Fibroblast of villous mesenchyme (primary cell): ENCODE measurements at places on chromosomes 7 and 10. TPM values are rescaled to one million over a fixed set of nuclear protein-coding genes. Genes with fewer than 3 reads are reported as not detected.

- DNase-seq = no peak
These were observed 165.8 kb upstream of the DGKB start for GRCh38 chr7:15068324-15068723.

DNA sequence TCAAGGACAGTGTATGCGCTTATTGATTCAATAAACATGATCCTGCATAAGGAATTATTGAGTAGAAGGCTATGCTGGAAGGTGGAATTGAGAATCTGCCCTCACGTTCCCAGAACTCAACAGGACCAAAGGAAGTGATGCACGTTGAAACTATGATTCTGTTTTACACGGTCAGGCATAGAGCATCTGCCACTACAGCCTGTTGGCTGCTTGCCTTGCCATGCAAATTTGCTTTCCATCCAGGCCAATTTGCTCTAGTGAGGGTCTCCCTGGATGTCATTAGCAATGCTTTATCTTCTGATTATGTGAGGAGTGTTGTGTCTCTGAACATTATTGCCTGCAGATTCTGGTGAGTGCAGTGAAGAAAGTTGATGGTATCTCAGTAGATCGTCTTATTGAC, 132.9 kb downstream of the ADRA2A start:
- DNase-seq = no peak

GRCh38 chr10:16915300-16915699, 98.1 kb upstream of the RSU1 start:
- DNase-seq = no peak

DNA sequence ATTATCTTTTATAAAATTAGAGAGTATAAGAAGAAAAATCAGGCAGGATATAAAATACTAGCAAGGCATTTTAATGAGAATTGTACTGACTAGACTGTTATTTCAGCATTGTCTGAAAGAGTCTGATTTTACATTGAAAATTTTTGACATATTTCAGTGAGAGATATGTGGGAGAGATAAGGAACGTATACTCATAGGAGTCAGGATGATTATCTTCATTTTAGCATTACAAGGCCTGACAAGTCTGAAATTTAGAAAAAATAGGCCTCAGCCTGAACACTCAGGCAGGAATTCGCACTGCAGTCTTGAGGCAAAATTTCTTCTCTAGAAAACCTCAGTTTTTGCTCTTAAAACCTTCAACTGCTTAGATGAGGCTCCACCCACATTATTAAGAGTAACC, 386.0 kb downstream of the HGF start:
- DNase-seq = no peak

DNA sequence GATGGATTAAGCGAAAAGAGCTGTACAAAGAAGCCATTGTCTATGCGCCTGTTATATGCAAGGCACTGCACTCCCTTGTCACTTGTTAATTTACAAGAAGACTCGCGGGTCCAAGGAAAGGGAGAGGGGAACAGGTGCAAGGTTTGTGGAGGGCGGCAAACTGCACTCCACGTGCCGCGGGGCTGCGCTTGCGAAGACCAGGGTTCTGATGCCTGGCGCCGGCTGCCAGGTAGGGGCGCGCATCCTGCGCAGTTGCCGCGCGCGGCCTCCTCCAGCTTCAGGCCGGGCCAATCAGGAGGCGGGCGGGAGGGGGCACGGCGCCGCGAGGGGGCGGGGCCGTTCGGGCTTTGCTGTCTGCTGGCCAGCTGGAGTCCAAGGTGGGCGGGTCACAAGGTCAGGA, 140.6 kb upstream of the PALS2 start:
- DNase-seq = no peak

- no peak for DNase-seq
These were observed 99.8 kb downstream of the RGS10 start for GRCh38 chr10:119442758-119443060.

DNA sequence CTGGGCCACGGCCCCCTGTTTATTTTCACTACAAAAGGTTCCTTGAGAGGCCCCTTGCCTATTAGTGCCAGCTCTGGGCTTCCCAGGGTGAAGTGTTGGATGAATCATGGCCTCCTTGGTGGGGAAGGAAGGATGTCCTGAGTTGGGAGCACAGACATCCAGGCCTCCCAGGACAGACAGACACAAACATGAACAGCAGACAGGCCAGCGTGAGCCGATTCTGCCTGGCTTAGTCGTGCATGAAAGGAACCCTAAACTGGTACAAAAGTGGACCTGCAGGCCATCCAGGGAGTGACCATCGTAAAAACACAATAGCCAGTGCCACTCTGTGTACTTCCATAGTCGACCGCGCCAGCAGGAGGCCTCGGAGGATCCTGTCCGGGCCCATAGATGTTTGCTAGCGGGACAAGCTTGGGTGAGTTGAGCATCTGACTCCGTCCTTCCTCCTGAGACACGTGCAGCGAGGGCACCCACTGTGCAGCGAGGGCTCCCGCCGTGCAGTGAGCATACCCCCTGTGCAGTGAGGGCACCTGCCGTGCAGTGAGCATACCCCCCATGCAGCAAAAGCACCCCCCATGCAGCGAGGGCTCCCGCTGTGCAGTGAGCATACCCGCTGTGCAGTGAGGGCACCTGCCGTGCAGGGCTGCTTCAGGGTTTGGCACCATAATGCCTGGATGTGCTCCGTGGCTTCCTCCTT, 51.3 kb upstream of the PRKAR1B start:
- no peak for DNase-seq

DNA sequence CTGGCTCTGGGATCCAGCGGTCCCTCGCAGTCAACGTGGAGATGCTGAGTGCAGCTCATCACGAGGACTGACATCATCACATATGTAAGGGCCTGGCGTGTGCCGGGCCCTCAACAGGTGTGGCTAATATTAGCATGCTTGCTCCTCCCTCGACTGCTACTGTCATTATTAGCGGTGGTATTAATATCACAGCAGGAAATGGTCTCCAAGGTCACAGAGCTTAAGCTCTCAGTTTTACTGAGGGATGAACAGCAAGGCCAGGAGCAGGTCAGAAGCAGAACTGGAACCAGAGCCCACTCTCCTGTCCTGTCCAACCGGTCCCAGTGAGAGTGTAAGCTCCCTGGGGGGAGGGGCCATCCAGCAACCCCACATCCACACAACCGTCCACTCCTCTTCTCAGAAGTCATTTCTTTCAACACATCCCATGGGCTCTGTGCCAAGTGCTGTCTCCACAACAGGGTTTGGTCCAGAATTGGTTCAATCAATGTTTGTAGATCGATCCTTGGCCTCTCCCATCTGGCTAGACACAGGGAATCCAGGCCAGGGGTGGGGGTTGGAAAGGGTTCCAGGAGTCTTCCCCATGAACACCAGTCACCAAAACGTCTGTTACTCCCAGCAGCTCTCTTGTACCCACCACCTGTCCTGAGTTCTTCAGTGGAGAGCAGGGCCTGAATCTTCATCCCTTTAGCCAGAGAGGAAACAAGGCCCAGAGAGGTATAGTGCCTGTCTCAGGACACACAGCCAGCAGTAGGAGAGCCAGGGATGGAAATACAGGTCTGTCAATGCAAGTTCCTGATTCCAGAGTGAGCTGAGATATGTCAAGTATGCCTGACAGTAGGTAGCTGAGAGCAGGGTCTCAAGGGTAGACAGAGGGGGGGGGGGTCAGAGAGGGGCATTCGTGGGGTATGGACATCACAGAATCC, 45.3 kb upstream of the ZMIZ1 start:
- DNase-seq = no peak

DNA sequence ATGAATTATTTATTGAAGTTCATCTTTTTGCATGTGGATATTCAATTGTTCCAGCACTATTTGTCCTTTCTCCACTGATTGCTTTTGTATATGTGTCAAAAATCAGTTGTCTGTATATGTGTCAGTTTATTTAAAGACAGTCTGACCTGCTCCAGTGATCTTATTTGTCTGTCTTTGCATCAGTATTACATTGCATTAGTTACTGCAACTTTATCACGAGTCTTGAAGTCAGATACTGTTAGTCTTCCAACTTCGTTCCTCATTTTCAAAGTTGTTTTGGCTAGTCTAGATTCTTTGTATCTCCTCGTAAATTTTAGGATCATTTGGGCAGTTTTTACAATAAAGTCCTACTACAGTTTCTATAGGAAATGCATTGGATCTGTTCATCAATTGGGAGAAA, 166.4 kb downstream of the CELF2 start:
- no peak for DNase-seq

DNA sequence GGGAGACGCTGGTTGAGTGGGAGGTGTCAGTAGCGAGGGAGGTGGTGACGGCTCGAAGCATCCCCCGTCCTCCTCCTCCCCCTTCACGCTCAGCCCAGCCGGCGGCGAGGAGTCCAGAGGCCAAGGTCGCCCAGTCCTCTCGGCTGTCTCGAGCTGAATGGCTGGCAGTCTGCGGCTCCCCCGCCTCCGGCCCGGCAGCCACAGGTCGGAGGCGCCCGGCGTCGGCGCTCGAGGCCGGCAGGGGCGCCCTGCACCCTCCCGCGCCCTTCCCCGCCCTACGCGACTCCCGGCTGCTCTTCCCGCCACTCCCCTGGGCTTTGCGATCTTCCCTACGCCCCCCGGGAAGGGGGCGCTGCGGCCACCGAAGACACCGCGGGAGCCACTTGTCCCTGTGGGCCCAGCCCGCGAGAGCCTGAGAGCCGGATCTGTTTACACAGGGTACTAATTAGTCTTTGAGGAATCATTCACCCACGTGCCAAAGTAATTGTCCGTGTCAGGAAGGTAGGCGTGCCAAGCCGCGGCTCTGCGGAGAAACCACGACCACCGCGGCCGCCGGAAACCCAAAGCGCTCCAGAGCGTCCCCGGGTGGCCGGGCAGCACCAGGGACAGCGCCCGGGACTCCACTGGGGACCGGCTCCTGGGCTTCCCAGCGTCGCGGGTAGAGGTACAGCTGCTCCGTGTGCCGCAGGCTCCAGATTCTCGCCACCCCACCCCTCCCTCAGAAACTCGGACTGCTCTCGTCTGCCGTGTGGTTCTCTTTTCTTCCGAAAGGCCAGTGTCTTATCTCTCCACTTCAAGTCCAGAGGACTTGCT, at the start of gene NXPH1:
Gene NXPH1 (plus strand): TSS at position 133 of the 813 bp plus-strand sequence.
- no peak for DNase-seq

- DNase-seq = no peak
These were observed 370.0 kb upstream of the IGFBP3 start for GRCh38 chr7:46291050-46291438.

The GNB2 gene
- total RNA-seq = 88.1 and 97.9 TPM in 2 replicates

The LRRN3 gene
- 0.64 and 0.86 TPM in 2 replicates for total RNA-seq

The CABCOCO1 gene
- total RNA-seq = 0.43 and 3.2 TPM in 2 replicates

The RASSF4 gene
- total RNA-seq = 6.0 and 6.8 TPM in 2 replicates

The TMEM196 gene
- not detected in 2 replicates for total RNA-seq

The GIMAP7 gene
- total RNA-seq = not detected in 2 replicates

The PDK4 gene
- under 0.01 TPM in 2 replicates for total RNA-seq

The LRIT1 gene
- total RNA-seq = not detected in 2 replicates
